ENCODE measurements at places on chromosomes 11 and 22.

DNA sequence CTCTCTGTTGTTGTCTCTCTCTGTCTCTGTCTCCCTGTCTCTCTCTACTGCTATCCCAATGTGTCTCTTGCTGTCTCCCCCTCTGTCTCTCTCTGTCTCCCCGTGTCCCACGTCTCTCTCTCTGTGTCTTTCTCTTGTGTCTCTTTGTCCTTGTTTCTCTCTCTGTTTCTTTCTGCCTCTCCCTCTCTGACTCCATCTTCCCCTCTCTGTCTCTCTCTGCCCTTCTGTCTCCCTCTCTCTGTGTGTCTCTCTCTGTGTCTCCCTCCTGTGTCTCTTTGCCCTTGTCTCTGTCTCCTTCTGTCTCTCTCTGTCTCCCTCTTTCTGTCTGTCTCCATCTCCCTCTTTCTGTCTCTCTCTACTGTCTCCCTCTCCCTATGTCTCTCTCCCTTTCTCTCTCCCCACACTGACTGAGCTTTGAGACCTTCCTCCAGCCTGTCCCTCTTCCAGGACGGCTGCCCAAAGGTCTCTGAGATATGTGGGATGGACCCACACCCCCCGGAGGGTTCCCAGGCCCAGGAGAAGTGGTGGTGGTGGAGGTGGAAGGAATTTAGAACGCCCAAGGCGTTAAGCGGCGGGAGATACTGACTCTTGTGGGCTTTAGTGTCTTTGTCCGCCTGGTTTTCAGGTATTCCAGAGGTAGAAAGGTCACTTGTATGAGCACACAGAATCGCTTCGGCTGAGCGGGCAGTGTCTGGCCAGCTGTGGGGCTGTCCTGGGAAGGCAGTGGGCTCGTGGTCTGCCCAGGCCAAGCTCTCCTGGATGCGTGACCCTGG lies 65.5 kb upstream of the CCND1 start:
- DNase-seq = no peak

GRCh38 chr11:34840736-34841386 lies 75.3 kb downstream of the APIP start:
- peak; percentile 32 for DNase-seq

DNA sequence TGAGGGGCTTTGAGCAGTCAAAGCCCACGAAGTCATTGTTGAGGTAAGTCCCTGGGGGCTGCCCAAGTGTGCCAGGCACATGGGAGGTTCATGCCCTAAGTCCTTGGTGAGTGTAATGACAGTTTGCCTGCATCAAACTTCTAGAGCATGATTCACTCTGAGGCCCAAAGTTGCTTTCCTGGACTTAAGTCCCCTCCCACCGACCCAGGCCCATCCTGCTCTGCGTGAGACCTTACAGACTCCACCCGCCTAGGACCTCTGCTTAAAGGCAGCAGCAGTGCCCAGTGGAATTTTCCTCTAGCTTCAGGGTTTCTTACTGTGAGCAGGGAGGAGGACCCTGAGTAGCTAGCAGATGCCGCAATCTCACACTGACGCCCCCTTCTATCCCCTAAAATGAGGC lies 5.7 kb upstream of the PVALB start:
- no peak for DNase-seq

- DNase-seq = no peak
These were observed 154.8 kb downstream of the UVRAG start for GRCh38 chr11:75969626-75970308.

GRCh38 chr22:20591660-20592310 lies 84.4 kb downstream of the MED15 start:
- no peak for DNase-seq

DNA sequence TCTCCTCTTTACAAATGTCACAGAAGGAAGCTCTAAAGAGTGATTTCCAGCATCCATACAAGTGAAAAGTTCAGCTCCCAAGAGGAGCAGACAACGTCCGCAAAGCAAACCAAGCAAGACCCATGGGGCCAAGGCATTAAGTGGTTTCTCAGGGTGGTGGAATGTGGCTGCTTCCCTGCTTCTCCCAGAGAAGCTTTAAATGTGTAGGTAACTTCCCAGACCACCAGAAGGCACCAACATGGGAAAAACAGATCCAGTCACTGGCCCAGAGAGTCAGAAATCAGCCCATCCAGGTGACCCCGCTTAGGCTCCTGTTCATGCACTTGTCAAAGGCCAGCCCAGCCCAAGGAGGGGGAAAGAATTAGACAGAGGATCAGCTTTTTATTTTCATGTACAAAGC lies 13.3 kb upstream of the PHF21A start:
- no peak for DNase-seq

DNA sequence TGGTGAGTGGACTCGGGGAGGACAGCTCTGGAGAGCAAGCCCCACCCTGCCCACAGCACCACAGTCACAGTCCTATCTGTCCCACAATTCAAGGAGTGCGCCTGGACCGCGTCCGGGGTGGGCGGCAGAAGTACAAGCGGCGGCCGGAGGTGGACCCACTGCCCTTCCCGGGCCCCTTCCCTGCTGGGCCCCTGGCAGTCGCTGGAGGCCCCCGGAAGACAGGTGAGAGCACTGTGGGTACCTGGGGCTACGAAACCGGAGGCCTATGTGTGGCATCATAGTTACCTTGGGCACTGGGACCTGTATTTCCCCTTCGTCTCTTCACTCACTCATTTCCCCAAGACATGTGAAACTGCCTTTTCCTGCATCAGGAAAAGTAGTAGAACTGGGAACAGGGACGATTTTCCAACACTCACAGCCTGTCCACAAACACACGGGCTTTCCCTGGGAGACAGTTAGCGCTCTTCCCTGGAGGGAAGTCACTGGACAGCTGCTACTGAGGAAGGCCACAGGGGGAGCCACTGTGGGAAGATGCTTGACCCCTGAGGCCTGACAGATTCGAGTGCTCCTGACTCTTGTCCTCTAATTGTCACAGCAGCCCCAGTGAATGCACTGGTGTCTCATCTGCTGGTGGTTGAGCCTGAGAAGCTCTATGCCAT lies 3.1 kb downstream of the TRMT112 start:
- no peak for DNase-seq

DNA sequence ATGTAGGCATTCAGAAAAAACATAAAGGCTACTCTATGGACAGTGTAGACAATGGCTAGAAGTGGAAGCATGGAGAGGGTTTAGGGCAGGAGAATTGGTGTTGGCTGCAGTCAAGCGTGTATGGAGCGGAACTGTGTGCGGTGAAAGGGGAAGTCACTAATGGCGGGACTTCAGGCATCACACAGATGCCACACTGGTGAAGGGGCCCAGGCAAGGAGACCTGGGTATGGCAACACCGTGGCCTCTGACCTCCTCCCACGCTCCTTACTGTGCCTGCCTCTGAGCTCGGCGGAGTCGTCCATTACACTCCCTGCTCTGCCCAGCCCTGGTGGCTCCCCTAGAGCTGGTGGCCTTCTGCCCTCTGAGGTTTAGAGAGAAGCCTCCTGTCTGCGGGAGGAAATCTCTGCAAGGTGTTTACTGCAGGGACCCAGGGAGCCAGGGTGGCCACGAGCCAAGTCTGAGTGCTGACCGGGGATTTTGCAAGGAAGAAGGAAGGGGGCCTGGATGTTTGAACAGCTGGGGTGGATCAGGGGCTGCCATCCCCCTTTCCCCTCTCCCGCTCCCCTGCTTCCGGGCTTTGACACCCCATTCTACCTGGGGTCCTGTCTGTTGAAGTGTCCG lies 75.1 kb upstream of the TSPAN18 start:
- no peak for DNase-seq

DNA sequence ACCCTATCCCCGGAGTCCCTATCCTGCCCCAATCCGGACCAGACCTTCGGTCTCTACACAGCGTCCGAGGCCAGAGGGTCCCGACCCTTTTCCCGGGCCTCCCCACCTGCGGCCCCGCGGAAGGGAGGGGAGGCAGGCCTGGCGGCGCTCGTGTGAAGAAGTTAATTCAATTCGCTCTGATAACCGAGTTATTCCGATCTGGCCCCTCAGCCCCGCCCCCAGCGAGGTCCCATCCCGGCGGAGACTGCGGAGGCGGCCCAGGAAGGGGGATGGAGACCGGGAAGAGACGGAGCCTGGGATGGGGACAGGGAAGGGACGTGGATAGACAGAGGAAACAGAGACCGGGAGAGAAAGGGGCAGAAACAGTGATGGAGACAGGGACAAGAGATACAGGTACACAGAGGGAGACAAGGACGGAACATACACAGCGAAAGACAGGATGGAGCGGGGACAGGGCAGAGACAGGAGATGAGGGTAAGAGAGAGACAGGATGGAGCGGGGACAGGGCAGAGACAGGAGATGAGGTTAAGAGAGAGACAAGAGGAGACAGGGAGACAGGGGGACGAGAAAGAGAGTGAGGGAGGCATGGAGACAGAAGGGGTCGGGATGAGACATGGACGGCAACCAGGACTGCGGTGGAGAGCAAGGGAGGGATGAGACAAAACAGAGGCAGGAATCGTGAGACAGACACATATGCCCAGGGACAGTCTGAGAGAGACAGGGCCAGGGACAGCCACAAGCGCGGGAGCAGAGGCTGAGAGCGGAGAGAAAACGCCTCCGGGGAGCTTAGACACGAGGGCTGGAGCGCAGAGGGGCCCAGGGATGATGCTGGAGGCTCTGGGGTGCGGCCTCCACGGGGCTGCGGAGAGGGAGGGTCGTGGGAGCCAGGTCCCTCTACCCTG lies 636 bp upstream of the PHOX2A start:
- DNase-seq = no peak

DNA sequence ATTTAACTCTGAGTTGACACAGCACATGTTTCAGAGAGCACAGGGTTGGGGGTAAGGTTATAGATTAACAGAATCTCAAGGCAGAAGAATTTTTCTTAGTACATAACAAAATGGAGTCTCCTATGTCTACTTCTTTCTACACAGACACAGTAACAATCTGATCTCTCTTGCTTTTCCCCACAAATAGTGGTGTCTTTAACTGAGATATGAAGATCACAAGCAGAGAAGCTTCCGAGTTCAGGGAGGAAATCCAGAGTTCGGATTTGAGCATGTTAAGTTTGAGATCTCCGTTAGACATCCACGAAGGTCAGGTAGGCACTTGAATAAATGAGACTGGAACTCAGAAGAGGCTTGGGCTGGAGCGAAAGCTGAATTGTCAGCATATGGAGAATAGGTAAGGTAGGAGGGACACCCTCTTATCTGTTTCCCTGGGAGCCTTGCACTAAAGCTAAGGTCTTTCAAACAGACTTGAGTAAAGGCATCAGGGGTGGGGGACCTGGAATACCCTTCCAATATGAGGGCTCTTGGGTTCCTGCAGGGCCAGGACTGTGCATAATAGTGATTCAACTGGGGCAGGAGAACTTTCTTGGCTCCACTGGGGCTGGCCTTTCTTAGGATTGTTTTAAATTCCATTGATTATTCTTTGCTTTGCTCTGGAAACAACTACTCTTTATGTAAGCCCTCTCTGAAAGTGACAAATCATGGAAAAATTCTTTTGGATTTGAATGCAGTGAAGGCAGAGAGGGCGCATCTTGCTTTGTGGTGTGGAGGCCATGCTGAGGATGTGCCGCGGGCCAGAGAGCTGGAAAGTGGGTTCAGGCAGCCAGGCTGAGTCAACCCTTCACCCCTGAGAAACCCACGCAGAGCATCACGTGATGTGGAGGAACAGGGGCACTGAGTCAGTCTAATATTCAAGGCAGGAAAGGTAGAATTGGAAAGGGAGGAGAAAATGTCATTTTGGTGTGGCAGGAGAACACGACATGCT lies 62.7 kb upstream of the AMPD3 start:
- DNase-seq = no peak

DNA sequence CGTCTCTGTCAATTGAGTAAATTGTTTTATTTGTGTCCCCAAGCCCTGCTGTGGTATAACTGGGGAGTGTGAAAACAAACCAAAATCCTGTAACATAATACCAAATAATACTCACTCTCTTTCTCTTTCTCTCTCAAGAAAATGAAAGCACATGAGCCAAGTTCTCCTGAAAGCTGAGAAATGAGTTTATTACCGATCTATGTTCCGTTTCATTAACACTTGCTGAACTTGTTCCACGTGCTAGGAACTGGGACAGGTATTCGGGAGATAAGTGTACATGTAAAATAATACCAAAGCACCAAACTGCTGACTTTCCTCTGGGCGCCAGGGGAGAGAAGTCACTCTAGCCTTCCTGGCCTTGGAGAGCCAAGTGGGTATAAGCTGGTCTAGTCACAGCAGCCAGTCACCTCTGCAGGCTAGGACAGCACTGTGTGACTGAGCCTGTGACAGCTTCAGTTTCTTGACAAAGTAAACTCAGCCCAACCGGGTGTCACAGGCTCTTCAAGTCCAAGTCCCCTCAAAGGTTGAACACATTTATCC lies 23.1 kb downstream of the CD6 start:
- no peak for DNase-seq

- no peak for DNase-seq
These were observed 6.2 kb upstream of the IL17REL start for GRCh38 chr22:50018608-50019285.

GRCh38 chr11:2928605-2929530 lies at the start of gene PHLDA2:
PHLDA2 (minus strand) TSS chr11:2929420; CDS start chr11:2929364, 56 bp downstream.
- DNase-seq = peak; percentile 55

DNA sequence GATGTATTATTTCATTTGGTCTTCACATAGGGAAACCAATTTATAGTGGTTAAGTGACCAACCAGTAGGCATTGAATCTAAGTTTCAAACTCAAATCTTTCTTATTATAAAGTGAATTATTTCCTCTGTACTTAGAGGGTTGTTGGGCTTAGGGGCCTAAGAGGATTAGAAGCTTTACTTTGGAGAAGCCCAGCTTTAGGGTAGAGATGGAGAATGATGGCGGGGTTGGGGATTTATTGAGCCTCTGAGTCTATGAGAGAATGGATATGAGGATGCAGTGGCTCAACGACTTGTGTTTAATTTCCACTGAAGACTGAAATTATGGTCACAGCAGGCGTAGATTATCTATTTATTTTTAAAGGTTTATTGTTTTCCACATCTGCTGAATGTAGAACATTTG lies 55.5 kb downstream of the CHRDL2 start:
- DNase-seq = no peak

- no peak for DNase-seq
These were observed 171.4 kb upstream of the FAT3 start for GRCh38 chr11:92053216-92053615.

DNA sequence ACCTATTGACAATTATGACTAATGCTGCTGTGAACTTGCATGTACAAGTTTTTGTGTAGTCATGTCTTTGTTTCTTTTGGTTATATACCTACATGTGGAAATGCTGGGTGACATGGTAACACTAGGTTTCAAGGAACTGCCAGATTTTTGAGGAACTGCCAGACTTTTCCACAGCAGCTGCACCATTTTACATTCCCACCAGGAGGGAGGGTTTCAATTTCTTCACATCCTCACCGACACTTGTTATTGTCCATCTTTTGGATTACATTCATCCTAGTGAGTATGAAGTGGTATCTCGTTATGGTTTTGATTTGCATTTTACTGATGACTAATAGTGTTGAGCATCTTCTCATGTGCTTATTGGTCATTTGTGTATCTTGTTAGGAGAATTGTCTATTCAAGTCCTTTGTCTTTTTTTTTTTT lies 13.3 kb downstream of the CLDN5 start:
- DNase-seq = no peak

Data from ACHN (cell line).